ENCODE measurements at places on chromosomes 12 and 14.

DNA sequence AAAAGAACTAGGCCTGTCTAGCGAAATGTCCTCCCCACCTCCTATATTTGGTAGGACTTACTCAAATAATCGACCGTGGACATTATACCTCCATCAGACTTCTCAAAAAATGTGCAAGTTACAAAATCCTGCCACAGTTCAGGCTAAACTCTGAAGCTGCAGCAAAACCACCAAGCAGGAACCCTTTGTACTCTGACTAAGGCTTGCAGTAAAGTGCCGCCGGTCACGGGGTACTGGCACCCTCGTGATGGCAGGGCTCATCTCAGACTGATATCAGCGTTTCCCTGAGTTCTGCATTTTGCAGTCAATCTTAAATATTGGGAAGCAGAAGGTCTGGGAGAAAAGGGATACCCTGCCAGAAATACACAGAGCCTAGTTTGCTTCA lies 17.1 kb downstream of the SLC11A2 start:
- no peak for DNase-seq

GRCh38 chr14:99756796-99757195 lies 36.4 kb upstream of the EML1 start:
- no peak for DNase-seq

DNA sequence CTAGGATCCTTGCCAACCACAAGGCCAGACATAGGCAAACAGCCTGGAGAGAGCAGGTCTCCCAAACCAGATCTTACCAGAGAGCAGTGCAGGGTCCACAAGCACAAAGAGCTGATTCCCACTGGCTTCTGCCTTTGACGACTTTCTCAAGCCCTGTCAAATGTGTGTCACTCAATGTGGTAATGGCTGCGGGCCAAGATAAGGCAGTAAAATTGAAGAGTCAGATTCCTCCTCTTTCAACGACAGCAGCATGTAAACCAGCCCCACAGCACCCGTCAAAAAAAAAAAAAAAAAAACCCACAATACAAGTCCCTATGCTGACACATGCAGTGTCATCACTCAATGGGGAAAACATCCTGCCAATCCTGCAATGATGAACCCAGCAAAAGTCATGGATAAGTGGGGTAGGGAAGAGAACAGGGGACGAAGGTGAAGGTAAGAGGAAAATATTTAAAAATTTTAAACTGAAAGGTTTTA lies at the start of gene STON2:
Gene STON2 (minus strand): TSS at position 123 of the 477 bp plus-strand sequence. CDS start 1,942 bp downstream, outside the sequence.
- peak; percentile 72 for DNase-seq

GRCh38 chr12:41970744-41971143 lies 173.9 kb downstream of the GXYLT1 start:
- DNase-seq, result no peak

- DNase-seq, result no peak
Measured at GRCh38 chr12:57754411-57755193, at the start of gene MARCHF9. MARCHF9 (plus strand) TSS chr12:57755103; CDS start chr12:57755529, 426 bp downstream.

DNA sequence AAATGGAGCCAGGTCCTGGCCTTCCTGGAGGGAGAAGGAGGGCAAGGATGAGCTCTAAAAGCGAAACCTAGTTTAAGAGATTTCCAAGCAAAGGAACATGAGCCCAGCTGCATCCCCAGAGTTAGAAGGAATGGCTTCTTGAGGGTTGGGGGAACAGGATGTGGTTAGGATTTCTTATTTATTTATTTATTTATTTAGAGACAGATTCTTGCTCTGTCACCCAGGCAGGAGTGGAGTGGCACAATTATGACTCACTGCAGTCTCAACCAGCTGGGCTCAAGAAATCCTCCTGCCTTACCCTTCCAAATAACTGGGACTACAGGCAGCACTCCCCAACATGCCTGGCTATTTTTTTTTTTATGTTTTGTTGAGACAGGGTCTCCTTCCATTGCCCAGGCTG lies 25.3 kb upstream of the TMEM106C start:
- peak; percentile 23 for DNase-seq

GRCh38 chr14:73757381-73757780 lies 43.2 kb upstream of the PNMA1 start:
- no peak for DNase-seq

GRCh38 chr12:132343294-132344004 lies 14.1 kb upstream of the GALNT9 start:
- DNase-seq, result no peak

DNA sequence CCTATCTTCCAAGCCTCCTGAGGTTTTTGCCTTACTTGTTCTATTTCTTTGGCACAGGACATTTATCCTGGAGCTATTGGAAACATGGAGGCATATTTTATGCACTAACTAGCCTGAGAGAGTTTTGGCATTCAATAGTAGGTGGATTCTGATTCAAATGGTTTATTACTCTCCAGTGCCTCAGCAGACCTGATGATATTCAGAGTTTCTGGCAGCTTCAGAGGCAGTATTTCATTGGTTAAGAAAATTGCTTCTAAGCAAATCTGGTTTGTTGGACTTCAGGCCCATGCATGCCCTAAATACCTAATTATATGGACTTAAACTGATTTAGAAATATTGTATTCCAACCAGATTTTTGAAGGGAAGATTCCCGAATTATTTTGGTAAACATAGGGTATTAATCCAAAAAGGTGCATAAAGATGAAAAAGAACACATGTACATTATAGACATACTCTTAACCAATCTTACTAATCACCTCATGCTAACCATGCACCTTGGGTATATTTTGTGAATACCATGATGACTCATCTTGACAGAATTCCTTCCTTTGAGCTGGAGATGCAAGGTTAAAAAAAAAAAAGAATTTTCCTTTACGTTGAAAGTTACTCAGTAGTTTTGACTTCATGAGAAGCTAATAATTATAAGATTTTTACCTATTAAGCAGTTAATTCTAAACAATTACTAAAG lies 44.3 kb upstream of the KTN1 start:
- peak; percentile 34 for DNase-seq

GRCh38 chr12:107318806-107319532 lies 225.6 kb upstream of the CRY1 start:
- DNase-seq, result no peak

DNA sequence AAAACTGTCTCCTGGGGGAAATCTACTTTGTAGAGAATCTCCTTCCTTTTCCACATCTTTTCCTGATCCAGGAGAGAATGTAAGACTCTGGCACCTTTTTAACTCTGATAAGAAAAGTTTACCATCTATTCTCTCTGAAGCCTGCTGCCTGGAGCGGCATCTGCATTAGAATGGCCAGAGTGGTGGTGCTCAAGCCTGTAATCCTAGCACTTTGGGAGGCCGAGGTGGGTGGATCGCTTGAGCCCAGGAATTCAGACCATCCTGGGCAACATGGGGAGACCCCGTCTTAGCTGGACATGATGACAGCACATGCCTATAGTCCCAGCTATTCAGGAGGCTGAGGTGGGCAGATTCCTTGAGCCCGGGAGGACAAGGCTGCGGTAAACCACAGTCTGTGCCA lies 1.4 kb upstream of the CHFR start:
- no peak for DNase-seq

GRCh38 chr14:55845963-55846825 lies 266.2 kb downstream of the KTN1 start:
- no peak for DNase-seq

GRCh38 chr12:28958553-28959195 lies 190.4 kb upstream of the FAR2 start:
- DNase-seq, result no peak

DNA sequence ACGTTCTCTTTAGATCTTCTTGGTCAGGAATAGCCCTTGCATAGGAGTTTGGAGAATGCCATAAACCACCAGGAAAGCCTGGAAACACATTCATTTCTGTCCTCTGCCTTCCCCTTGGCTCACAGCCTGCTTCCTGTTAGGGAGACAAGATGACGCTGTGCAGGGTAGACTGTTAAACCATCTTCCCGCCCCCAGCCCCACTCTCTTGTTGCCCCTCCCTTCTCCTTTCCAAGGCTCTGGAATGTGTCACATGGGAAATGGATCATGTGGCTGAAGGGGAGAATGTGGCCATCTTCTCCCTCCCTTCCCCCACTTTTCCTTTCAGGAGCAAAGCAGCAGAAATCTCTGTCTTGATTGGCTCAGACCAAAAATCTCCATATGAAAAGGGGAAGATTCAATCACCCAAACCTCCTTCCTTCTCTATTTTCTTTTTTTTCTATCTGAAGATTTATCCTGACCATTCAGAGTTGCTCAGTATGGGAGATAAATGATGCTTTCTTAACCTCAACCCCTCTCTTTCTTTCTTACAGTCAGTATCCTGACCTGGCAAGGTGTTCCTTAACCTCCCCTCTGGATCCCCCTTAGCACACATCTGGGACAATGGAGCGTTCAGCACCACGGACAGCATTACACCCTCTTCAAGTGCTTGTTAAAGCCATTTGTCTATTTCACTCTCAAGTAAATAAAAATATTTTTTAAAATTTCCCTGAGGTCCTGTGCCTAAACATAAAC lies 11.4 kb downstream of the GPR19 start:
- no peak for DNase-seq

GRCh38 chr14:20657216-20658211 lies 16.0 kb upstream of the OR6S1 start:
- DNase-seq, result no peak

- peak; percentile 50 for DNase-seq
Measured at GRCh38 chr12:26090836-26091510, 33.9 kb downstream of the BHLHE41 start.

- no peak for DNase-seq
Measured at GRCh38 chr14:92632546-92633273, 115.7 kb downstream of the LGMN start.

GRCh38 chr12:27462151-27462694 lies 15.7 kb downstream of the SMCO2 start:
- peak; percentile 26 for DNase-seq

GRCh38 chr12:132365226-132365625 lies 35.8 kb upstream of the GALNT9 start:
- no peak for DNase-seq

- DNase-seq, result no peak
Measured at GRCh38 chr12:126966498-126966897, 1300.5 kb upstream of the TMEM132C start.

GRCh38 chr14:94024549-94024948 lies 1.6 kb upstream of the OTUB2 start:
- DNase-seq, result no peak

- no peak for DNase-seq
Measured at GRCh38 chr12:25236626-25237025, 14.1 kb downstream of the KRAS start.

GRCh38 chr12:94650143-94651056 lies at the start of gene TMCC3:
TMCC3 (minus strand) TSS chr12:94650557; CDS start chr12:94650430, 127 bp downstream.
- DNase-seq, result no peak

DNA sequence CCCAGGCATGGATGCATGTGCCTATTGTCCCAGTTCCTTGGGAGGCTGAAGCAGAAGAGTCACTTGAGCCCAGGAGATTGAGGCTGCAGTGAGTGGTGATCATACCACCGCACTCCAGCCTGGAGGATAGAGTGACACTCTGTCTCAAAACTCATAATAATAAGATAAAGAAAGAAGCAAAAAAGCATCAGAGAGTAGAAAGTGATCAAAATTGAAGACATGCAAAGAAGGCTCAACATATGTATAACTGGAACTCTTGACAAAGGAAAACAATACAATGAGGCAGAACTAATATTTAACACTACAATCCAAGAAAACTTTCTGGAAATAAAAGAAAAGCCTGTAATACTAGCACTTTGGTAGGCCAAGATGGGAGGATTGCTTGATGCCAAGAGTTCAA lies 48.3 kb upstream of the COCH start:
- DNase-seq, result no peak

DNA sequence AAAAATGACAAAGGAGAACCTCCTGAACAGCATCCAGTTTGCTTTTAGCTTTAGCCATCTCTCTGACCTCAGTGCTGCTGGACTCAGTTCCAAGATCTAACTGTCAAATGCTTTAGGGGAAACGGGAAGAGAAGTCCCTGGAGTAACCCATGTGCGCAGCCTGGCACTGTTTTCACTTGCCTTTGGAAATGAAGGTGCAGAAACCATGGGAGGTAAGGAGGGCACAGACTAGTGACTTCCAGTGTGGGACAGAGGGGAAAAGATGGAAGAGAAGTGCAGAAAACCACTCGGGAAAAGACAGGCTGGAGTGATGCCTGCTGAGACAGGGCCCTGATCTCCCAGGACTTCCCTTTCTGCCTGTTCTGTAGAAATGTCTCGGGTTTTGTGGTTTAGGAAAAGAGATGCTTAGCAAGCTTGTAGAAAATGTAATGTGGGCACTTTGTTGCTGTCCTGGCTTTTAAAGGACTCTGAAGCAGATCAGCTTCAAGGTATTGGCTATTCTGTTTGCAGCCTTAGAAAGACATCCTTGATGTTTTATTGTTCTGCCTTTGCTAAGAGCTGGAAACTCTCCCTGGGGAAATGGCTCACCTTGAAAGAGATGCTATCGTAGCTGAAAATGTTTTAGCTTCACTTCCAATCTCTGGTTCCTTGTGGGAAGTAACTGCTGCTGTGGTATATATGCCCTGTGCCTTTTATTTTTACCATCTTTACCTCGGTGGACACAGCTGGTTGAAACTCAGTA lies 124.6 kb upstream of the HIF1A start:
- no peak for DNase-seq

DNA sequence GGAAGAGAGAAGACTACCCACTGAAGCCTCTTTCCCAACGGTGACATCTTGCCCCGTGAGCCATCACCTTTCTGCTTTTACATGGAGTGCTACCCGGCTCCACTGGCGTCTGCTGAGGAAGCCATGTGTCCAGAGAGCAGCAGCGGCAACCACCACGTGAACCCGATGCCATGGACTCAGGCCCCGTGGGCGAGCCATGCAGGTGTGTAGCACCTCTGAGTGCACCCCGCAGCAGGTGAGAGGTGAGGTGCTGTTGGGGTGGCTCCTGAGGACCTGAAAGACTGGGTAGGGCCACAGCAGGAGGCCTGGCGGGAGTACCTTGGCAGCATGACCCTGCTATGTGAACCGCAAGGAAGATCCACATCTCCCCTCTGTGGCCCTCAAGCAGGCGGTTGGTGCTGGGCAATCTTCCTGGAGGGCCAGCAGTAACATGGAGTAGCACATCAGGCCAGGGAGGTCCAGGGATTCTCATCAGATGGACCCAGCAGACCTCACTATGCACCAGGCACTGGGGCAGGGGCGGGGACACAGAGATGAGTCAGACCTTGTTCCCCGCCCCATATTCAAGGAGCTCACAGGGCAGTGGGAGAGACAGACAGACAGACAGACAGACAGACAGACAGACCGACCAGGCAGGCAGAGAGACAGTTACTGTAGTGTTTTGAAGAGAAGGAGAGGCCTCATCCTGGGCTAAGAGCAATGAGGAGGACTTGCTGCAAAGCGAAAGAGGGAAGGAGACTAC lies 129.6 kb downstream of the PAPOLA start:
- DNase-seq, result no peak

DNA sequence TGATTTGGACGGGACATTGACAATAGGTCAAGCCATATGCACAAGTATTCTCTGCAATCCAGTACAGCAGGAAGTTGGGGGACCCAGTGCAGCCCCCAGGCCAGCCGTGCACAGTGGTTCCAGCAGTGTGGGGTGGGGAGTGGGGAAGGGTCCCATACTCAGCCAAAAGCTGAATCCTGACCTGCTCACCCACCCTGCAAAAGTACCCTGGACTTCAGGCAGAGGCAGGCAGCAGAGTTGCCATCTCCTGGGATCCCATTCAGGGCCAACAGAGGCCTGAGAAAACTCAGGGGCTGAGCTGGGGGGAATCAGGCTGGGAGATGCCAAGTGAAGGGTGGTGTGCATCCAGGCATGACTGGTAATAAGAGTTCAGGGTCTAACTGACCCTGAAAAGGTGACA lies 83.9 kb downstream of the ALG10 start:
- no peak for DNase-seq
